ENCODE measurements at places on chromosomes 6 and 20.

GRCh38 chr6:30062471-30063178 is 1.6 kb downstream of the POLR1H start:
- no peak for DNase-seq

DNA sequence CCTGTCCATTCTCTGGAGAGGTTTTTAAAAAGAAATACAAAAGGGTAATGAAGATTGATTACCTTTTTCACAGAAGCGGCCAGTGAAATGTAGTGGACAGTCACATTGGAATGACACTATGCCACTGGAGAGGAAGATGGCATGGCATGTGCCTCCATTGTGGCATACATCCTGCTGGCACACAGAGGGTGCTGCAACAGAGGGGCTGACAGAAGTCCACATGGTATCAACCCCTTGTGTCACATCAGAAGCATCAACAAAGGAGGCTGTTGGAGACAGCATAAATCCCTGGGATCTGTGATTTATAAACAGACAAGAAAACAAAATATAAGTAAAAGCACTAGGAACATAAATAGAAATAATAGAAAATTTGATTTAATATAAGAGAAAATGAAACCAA is 594.9 kb downstream of the PHF3 start:
- DNase-seq: no peak

DNA sequence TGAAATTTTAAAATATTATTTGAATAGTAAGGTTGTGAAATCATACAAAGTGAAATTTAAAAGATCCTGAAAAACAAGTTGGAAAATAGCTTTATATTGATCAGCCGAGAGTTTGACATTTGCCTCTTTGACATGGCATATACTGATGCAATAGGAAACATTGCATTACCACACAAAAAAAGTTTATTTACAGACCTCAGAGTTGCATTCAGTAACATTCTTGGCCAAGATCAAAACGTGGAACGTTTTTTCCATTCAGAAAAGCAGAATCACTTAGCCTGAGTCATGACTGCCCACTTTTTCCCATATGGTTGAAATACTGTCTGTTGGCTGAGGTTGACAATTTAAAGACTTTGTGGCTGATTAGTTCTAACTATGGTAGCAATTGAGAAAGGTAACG is 55.1 kb upstream of the BACH2 start:
- DNase-seq: no peak

GRCh38 chr6:105483492-105483891 is 80.6 kb upstream of the PREP start:
- peak; percentile 71 for DNase-seq

DNA sequence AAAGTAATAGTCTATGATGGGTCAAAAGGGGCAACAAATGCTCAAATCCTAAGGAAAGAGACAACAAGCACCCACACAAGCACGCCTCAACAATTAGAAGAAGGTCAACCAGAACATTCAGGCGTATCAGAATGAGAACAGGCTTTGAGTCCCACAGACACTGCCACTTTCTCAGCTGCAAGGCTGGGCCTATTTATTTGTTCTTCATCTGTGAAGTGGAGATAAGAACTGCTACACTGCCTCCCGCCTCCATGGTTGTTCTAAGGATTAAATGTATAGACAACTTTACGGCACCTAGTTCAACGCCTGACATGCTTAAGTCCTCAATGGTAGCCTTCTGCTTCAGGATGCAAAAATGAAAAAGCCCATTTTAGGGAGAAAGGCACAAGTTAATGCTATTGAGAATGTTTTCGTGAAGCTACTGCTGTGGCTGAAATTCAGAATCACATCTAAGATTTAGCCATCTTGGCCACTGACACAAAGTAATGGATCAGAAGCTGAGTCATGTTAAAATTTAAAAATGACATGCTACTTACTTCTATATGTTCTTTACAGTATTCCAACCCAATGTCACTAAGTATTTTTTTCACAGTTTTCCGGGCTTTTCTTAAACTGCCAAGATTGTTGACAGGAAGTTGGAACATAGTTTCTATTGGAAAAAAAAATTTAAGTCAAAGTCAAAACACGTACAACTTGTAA is 27.7 kb downstream of the ADNP start:
- no peak for DNase-seq

DNA sequence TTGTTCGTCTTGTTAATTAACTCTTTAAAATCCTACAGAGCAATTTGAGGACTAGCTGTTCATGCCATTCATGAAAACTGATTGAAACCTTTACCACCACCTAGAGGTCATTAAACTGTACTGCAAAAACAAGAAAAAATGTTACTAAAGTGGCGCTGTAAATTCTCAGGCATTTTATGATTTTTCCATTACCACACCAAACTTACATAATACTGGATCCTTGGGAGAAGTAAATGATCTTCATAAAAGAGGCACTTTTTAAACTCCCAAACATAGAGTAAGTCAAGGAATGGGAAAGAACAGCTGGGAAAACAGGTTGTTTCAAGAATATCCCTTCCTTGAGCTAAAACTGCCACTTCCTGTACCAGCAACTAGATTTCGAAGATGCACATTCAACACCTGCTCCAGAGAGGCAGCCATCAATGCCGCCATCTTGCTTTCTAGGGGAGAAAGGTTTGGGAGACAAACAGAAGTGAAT is 54.3 kb downstream of the MYLIP start:
- DNase-seq: peak; percentile 59

GRCh38 chr6:93417421-93418013 is 1.8 kb downstream of the EPHA7 start:
- DNase-seq: no peak

- no peak for DNase-seq
Measured at GRCh38 chr6:22622813-22623212, 53.4 kb downstream of the HDGFL1 start.

DNA sequence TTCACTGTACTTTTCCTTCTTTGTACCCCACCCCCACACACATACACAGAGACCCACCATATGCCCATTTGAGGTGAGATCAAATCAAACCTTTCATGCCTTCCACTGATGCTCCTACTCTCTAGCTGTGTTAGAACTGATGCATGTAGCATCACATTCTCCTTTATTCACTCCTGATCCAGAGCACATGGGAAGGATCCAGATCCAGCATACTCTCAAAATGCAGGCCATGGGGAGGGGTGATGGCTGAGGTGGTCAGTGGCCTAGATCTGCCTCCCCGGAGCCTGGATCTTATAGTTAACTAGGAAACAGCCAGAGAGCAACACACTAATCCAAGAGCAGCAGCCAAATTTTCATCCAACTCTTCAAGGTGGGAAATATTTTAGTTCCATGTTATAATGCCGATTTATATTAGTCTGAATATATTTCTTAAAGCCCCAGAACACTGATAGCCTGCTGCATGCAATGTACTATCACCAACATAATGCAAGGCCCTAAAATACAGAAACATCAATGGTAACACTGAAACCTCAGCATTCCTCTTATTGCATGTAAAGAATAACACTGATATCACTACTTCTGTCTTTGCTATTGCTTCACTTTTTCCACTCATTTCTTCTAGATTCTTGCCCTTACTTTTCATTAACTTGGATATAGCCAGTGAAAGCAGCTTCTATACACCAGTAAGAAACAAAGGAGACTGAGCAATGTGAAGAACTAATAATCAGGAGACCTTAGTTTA is 126.8 kb upstream of the BEND6 start:
- DNase-seq: peak; percentile 22

DNA sequence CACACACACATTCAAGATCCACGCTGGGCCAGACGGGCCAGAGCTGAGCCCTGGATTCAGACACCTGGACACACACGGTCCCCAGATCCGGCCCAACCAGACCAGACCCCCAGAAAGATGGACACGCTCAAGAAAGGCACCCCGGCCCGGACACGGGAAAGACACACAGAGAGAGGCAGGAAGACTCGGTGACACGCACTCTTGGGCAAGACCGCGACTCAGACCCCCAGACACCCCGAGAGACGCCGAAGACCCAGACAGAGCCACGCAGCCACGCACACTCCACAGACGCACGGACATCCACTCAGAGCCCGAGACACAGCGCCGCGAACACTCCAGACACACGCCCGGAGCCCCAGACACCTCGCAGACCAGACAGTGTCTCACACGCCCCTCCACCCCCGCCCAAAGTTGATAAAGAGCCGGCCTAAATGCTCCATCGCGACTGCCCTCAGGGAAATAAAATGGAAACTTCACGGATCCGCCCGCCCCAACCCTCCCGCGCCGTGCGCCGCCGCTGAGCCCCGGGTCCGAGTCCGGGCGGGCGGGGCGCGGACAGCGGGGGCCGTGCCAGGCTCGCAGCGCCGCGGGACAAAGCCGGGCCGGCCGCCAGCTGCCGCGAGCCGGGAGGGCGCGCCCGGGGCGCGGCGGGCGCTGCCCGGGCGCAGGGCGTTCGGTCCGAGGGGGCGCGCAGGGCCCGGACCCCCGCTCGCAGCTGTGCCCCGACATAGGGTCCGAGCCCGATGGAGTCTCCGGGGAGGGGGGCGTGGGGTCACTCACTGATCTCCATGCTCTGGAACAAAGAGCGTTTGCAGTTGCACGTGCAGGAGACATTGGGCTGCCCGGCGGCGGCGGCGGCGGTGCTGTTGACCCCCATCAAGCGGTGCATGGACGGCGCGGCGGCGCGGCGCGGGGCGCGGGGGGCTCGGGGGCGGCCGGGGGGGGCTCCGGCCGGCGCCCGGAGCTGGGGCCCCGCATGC is 831 bp downstream of the PMEPA1 start:
- peak; percentile 29 for DNase-seq

GRCh38 chr6:22151892-22152291 is 144.9 kb downstream of the PRL start:
- DNase-seq: no peak

DNA sequence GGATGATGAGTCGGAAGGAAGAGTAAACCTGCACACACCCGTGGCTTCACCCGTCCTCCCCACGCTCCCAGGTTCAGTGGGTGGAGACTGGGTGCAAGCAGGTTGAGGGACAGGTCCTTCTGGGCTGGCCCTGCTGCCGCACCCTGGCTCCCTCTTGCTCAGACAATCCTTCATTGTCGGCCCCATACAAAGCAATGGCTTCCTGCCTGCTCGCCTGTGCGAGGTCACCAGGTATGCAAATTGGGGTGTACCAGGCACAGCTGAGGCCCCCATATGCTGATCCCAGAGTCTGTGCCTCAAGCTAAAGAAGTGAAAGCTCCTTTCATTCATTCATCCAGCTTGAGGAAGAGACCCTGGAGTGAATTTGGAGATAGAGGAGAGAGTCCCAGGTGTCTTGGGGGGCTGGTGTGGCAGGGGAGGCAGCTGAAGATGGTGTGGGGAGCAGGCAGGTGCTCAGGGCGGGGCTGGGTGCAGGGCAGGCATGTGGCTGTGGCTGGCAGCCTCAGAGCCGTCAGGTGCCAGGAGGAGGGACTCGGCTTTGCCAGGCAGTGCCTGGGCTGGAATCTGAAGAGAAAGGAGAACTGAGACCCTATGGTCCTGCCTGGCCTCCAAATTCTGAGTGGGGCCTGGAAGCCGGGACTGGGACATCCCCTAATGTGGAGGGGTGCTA is 4.7 kb downstream of the SLCO4A1 start:
- no peak for DNase-seq

- no peak for DNase-seq
Measured at GRCh38 chr6:67131827-67132226, 1424.8 kb upstream of the EYS start.

DNA sequence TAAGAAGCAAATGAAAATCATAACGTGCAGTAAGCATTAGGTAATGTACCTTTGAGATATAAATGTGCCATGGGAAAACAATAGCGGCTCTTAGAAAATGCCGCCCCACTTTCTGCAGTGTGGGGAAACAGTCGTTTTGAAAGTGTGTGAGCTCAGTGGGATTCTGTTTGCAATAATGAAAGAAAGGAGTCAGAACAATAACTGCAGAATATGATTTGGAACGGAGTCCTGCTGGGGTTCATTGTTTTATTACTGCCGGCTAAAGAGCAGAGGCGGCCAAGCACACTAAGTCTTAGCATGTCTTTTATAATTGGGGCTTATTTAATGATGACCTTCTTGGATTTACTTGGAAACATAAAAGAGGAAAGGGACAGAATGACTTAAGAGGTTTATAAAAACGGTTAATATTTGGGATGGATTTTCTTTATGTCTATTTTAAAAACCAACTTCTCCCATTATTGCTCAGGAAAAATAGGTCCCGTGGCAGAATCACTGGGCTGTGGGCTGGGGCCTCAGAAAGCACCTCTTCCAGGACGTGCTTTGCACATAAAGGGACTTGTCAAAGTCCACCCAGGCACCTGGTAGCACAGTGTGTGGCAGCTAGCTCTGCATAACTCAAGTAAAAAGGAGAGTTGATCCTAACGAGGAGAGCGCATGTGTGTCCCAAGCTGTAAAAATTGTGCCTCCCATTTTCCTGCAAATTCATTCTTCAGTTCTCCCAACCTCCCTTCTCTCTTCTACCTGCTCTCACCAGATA is 44.0 kb upstream of the SLC22A16 start:
- no peak for DNase-seq

GRCh38 chr20:43744966-43745730 is 18.3 kb upstream of the GTSF1L start:
- peak; percentile 19 for DNase-seq

- DNase-seq: no peak
Measured at GRCh38 chr20:58897488-58897887, 45.0 kb downstream of the GNAS start.

- peak; percentile 66 for DNase-seq
Measured at GRCh38 chr6:1240766-1241318, 71.1 kb upstream of the FOXQ1 start.

DNA sequence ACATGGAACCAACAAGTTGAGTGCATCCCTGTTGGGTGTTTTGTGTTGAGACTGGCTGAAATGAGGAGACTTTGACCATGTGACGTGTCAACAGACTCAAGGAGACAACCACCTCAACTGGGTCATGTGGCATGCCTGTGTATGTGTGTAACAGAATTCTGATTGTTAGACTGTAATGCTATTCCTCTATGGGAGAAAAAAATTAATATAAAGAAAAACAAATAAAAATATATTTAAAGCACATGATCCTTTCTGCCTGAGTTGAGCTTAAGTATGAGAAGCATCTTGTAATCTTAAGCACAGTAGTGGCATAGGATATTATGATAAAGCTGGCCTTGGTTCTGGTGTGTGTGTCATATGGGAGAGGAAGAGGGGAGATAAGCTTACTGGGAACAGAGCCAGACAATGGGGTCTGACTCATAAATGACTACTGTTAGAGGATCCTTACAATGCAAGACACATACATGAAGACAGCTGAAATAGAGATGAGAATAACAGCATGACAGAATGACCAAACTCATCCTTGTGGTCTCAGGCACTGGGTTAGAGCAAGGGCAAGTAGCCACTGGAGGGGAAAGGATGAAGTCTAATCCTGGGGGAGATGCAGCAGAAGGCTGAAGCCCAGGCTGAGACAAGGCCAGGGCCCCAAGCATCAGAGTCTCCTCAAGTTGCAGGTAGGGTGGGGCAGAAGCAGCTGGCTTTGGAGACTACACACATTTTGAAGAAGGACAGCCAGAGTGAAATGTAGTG is 9.2 kb downstream of the TP53INP2 start:
- DNase-seq: peak; percentile 99

GRCh38 chr6:69089539-69089938 is 454.5 kb downstream of the ADGRB3 start:
- no peak for DNase-seq

Data from EH (cell line).